T-helper 17 cell (primary cell): ENCODE measurements at places on chromosomes 11 and 22.

DNA sequence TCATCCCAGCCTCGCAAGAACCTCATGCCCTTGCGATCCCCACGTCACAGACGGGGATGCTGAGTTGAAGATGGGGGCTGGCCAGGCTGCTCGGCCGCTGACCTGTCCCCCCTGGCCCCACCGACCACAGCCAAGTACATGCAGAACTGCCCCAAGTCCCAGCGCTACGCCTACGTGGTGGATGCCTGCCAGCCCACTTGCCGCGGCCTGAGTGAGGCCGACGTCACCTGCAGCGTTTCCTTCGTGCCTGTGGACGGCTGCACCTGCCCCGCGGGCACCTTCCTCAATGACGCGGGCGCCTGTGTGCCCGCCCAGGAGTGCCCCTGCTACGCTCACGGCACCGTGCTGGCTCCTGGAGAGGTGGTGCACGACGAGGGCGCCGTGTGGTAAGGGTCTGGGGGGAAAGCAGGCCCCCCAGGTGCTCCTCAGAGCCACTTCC lies 10.0 kb downstream of the MUC5B start:
- DNase-seq = no peak

- DNase-seq = no peak
These were observed 54.7 kb downstream of the NF2 start for GRCh38 chr22:29658176-29658575.

- no peak for DNase-seq
These were observed 27.2 kb upstream of the SYT13 start for GRCh38 chr11:45313171-45313865.

- peak; percentile 69 for DNase-seq
These were observed 14.9 kb downstream of the TMEM258 start for GRCh38 chr11:61777234-61778090.

GRCh38 chr11:454043-454442 lies 4.0 kb downstream of the PTDSS2 start:
- DNase-seq = no peak

DNA sequence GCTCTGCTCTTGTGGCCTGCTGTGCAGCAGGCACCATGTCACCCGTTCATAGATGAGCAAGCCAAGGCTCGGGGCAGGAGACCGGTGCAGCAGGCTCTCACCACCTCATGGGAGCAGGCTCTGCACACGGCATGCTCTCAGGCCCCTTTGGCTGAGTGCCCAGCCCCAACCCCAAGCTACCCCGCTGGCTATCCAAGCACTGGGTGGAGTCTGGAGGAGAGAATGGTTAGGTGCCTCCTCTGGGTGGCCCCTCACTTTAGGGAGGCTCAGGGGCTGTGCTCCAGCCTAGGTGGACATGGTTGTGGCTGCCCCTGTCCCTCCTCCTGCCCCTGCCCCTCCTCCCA lies 199.9 kb downstream of the IGLL1 start:
- DNase-seq = no peak

DNA sequence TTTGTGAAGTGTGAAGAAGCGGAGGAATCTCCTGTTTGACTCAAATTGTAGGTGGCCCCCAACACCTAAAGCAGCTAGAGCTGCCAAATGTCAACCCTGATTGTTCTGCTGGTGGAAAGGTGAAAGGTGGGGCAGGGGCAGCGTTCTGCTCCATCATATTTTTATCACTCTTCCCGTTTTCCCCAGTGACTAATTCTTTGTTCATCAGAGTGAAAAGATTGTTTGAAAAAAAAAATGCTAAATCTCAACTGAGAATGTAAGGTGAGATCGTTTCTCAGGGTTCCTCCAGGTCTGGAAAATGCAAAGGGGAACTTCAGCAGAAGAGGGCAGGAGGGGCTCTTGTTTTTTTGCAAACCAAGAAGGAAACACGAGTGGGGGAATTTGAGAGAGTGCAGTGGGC lies 137.7 kb downstream of the MN1 start:
- no peak for DNase-seq

DNA sequence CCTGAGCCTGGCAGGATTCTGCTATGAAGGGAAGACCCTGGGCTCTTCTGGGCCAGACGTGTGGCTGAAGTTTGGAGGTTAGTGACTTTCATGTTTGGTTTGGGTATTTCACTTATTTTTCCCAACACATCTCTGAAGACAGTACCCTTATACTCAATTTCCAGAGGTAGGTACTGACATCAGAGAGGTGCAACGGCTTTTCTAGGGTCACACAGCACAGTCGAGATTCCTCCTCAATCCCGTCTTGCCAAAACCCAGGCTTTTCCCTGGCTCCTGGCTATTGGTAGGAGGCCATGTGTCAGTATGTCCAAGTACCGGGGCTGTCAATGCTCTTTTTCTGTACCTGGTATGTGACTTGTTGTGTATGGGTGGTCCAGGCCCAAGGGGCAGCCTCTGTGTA lies 6.1 kb upstream of the PMM1 start:
- DNase-seq = no peak

GRCh38 chr11:33835143-33835878 lies 56.6 kb downstream of the LMO2 start:
- no peak for DNase-seq

DNA sequence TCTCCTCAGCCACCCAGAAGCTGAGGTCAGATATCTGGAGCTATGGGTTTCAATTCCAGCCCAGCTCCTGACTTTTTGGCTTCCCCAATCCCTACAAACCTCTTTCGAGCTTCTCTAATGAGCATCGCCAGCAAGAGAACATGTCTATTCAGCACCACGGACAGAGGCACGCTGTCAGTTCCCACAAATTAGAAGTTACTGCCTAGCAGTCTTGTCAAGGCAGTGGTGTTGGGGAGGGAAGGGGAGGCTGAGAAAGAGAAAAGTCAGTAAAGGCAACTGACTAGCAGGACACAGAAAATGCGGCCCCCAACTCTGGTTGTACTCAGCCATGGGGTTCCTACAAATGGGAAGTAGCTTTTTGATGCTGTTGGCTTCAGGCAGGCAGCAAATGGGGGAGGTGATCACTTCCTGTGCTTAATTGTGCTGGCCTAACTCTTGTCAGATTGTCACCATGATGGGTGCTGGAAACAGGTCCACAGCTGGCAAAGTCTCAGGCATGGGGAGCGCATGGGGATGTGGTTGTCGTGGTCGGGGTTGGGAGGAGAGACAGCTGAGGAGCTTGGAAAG lies 205.9 kb downstream of the ST3GAL4 start:
- DNase-seq = no peak

- no peak for DNase-seq
These were observed 58.0 kb upstream of the CCND1 start for GRCh38 chr11:69582756-69583467.

GRCh38 chr11:40029391-40029790 lies 1430.1 kb downstream of the LRRC4C start:
- no peak for DNase-seq

GRCh38 chr22:27633296-27633871 lies 168.2 kb downstream of the MN1 start:
- DNase-seq = no peak
